HFF-Myc (cell line): ENCODE measurements at places on chromosomes 12 and 14.

GRCh38 chr12:113470871-113471618 is 626 bp downstream of the LHX5 start:
- DNase-seq: no peak

DNA sequence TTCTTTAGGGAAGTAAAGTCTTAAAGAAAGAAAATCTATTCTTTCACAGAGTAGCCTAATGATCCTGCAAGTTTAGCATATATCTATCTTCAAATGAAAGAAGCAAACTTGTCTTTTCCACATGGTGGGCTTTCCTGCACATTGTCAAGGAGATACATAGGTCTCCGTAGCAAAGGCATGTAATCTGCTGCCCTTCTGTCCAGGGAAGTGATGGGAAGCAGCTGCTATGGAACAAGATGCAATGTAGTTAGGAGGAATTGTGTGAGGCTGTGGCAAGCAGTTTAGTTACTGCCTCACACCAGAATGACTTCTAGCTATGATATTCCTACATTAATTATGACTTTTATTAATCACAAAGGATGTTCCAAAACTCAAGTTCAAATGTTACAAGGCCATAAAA is 174.4 kb downstream of the PDZRN4 start:
- no peak for DNase-seq

GRCh38 chr12:68647507-68647906 is 36.8 kb downstream of the RAP1B start:
- DNase-seq: no peak

DNA sequence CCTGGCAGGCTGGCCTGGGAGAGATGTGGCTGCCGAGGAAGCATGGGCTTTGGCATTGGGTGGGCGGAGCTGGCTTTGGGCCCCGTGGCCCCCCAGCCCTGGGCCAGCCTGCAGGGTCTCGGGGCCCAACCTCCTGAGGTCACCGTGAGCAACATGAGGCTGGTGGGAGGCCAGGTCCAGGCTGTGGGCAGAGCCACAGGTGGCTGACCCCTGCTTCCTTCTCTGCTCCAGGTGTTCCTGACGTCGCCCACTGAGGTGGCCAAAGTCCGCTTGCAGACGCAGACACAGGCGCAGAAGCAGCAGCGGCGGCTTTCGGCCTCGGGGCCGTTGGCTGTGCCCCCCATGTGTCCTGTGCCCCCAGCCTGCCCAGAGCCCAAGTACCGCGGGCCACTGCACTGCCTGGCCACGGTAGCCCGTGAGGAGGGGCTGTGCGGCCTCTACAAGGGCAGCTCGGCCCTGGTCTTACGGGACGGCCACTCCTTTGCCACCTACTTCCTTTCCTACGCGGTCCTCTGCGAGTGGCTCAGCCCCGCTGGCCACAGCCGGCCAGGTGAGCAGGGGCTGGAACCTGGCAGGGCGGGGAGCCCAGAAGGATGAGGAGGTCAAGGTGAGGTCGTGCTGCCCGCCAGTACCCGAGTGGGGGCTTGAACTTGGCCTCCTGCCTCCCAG is 5.5 kb downstream of the SLC25A47 start:
- no peak for DNase-seq

DNA sequence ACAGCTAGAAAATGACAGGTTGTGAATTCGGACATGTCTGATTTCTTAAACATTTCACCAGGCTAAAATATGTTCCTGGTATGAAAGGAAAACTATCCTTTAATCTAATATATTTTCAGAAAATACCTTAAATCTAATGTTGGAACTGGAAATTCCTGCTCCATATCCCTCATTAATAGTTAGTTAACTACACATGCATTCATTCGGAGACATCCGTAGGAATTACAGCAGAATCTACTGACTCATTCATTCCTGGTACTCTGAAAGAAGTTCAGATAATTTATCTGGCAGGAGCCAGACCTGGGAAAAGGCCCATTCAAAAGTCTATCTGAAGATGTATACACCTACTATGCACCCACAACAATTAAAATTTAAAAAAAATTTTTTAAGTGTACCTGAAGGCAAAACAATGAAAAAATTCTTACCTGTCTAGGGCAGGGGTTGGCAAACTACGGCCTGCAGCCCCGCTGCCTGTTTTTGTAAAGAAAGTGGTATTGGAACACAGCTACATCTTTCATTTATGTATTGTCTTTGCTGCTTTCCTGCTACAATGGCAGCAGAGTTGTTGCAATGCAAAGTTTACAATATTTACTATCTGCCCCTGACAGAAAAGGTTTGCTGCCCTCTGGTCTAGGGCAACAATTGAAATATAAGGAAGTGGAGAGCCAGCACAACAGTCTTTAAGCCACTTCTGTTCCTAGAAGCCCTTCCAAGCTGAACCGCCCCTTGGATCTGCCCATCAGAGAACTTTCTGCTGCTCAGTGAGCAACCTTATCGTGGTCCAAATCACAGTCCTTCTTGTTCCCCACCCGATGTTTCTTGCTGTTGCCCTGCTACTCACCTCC is 17.9 kb upstream of the NFYB start:
- no peak for DNase-seq

DNA sequence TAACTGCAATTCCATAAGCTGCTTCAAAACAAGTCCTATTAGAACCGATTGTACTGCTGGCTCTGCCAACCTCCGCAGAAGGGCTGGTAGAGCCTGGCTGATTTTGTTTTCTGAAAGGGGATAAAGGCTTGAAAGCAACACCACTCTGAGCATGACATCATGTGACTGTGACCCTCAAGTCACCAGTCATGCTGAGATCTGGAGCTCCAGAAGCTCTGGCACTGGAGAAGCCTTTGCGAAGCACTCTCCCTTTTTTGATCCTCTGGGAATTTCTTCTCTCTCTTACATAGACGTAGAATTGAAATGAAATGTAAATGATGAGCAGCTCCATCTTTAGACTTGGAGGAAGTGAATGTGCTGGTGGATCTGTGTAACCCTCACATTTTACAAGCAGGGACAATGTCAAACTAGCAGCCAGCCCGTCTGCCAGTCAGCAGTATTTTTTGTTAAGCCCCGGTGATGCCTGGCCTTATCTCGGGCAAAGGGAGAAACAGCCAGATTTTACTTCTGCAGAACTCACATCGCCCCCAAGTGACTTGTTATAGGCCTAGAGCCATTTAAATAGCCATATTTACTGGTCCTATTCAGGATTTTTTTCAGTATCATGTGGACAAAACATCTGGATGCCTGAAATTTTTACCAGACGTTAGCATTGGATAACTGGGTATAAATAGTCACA is 112.1 kb upstream of the NPAS3 start:
- no peak for DNase-seq

DNA sequence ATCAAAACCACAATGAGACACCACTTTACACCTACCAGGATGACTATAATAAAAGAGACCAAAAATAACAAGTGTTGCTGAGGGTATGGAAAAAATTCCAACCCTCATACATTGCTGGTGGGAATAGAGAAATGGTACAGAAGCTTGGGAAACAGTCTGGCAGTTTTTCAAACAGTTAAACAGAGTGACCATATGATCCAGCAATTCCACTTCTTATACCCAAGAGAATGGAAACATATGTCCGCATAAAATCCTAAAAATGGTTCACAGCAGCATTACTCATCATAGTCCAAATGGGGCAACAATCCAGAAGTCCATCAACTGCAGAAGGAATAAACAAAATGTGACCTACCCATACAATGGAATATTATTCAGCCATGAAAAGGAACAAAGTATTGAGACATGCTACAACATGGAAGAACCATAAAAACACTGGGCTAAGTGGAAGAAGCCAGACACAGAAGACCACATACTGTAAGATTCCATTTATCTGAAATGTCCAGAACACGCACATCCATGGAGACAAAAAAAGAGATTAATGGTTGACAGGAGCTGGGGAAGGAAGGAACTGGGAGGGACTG is 44.5 kb downstream of the CHGA start:
- DNase-seq: no peak

- no peak for DNase-seq
Measured at GRCh38 chr12:109637348-109637747, 63.8 kb downstream of the MVK start.

- no peak for DNase-seq
Measured at GRCh38 chr12:127233016-127233415, 1034.0 kb upstream of the TMEM132C start.

DNA sequence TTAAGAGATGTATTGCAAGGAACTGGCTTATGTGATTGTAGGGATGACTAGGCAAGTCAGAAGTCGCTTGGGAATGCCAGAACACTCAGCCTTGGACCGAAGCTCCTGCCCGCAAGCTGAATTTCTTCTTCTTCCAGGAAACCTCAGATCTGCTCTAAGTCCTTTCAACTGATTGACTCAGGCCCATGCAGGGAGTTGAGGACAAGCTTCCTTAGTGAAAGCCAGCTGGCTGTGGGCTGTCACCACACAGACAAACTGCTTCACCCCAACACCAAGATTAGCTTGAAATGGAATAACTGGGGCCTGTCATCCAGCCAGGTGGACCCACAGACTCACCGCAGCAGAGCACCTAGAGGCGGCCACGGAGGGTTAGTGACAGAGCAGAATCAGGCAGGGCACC is 24.7 kb downstream of the BDKRB2 start:
- no peak for DNase-seq

GRCh38 chr12:9909724-9910123 is 22.4 kb downstream of the CLEC2A start:
- DNase-seq: no peak

DNA sequence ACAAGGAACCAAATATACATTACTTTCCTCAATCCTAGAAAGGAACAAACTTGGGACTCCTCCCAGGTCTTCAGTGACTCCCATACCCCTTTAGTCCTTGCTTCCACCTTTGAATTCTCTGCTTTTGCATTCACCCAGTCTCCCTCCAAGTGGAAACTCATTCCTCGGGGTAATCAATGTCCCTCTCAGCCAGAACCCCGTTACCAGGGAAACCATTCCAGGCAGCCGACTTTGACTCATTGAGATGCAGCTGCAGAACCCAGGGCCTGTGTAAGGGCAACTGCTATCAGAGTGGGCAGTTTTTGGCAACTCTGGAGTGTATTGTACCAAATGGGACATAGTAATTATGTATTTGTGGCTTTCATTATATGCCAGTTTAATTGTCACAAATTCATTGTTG is 186.2 kb downstream of the NRXN3 start:
- no peak for DNase-seq

DNA sequence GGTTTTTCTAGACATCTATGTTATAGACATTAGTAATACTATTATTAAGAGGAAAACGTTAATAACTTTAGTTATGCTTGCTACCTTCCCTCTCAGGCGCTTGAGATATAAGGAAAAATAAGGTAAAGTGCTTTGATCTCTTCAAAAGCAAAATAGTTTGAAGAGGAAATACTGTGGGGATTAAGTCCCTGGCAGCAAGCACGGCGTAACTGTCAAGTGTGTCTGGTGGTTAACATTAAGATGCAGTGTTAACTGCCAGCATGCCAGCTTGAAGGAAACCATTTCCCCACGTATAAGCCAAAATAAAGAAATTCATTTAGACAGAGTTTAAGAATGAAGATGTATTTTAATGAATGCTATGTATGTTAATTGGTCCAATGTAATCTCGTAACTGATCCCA is 31.8 kb downstream of the PELI2 start:
- DNase-seq: no peak

DNA sequence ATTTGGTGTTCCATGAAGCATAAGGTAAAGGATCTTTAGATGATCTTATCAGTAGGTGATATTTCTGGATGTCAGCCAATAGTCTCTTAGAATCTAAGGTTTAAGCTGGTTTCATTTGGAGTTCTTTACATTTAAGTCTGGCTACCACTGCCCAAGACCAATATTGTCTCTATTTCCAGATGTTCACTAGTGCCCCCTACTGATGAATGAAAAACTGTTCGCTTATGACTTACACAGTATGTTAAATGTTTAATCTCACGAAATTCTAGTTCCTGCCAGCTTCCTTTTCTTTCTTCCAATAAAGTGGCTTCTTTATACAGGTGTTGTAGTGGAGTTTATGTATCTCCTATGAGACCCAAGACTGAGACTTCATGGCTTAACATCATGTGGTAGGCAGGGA is 31.8 kb upstream of the MIS18BP1 start:
- no peak for DNase-seq
